PC-3 (cell line): ENCODE measurements at places on chromosomes 3 and 15. TPM values are rescaled to one million over a fixed set of nuclear protein-coding genes. Genes with fewer than 3 reads are reported as not detected.

Gene B3GNT5
- 22.9 and 29.2 TPM in 2 replicates for total RNA-seq

Gene EPHB3
- total RNA-seq = 18.2 and 23.1 TPM in 2 replicates

Gene SEMA3F
- total RNA-seq = 47.3 and 50.5 TPM in 2 replicates

Gene NR2E3
- 0.35 and 0.77 TPM in 2 replicates for total RNA-seq

GRCh38 chr15:63894662-63894949 lies 60.9 kb upstream of the HERC1 start:
- H3K4me3 ChIP-seq = no peak overlapping the region
- H3K27me3 ChIP-seq = no peaks in the 10 kb centered on the region
- no peak overlapping the region for H3K27ac ChIP-seq
- DNase-seq = no peak
- peaks cover 9% of the 10 kb centered on the region; the same call in 1 of the 2 replicates for H3K4me1 ChIP-seq
- no peaks in the 10 kb centered on the region for H3K36me3 ChIP-seq

DNA sequence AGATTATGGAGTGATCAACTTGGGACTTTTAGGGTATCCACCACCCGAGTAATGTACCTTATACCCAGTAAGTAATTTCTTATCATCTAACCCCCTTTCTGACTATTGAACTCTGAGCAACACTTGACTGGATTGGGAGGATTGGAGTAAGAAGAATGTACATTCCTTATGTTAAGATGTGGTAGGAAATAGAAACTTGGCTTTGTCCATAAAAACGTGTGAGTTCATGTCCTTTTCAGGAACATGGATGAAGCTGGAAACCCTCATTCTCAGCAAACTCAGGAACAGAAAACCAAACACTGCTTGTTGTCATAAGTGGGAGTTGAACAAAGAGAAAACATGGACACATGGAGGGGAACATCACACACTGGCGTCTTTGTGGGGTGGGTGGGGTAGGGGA lies 112.3 kb downstream of the PTPRG start:
- no peaks in the 10 kb centered on the region for H3K27me3 ChIP-seq
- DNase-seq = no peak
- H3K4me1 ChIP-seq = no peaks in the 10 kb centered on the region
- H3K36me3 ChIP-seq = no peaks in the 10 kb centered on the region

DNA sequence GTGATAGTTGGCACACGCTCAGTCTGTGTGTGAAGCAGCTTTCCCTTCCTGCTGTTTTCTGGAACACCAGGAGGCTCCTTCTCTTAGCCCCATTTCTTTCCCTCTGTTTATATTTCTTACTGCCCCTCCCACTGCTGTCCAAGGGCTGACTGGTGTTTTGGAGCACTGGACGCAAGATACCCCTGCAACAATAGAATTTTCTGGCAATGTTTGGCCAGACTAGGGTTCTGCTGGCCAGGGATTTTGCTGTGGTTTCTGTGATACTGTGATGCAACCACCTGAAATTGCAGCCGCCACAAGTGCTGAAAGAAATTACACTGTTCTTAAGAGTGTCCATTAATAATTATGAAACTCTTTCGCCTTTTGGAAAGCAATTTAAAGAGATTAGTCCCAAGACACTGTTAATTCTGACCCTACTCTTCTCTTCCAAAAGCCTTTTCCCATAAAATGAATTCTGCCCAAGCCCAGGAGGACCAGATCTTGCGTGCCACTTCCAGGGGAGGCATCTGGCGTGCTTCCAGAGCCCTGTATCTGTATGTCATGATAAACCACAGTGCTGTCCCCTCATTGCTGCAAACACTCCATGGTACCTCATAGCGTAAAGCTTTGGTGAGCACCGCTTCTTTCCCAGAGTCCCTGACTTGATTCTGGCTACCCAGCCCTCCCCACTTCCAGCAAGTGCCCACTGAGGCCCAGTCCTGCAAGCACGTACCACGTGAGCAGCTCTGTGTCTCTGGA lies 159.4 kb upstream of the CHRM5 start:
- H3K4me3 ChIP-seq = no peak overlapping the region
- H3K27me3 ChIP-seq = peaks cover 88% of the 10 kb centered on the region
- no peak overlapping the region for H3K27ac ChIP-seq
- H3K4me1 ChIP-seq = no peaks in the 10 kb centered on the region
- H3K36me3 ChIP-seq = no peaks in the 10 kb centered on the region

- H3K4me3 ChIP-seq = no peak overlapping the region
- no peak for DNase-seq
- no peak overlapping the region for H3K27ac ChIP-seq
- 0 out of 2 replicates have a peak, but pooled peaks cover 9% of the 10 kb centered on the region for H3K4me1 ChIP-seq
- peaks cover 25% of the 10 kb centered on the region for H3K36me3 ChIP-seq
These were observed 9.0 kb downstream of the MIX23 start for GRCh38 chr3:122374034-122374433.

DNA sequence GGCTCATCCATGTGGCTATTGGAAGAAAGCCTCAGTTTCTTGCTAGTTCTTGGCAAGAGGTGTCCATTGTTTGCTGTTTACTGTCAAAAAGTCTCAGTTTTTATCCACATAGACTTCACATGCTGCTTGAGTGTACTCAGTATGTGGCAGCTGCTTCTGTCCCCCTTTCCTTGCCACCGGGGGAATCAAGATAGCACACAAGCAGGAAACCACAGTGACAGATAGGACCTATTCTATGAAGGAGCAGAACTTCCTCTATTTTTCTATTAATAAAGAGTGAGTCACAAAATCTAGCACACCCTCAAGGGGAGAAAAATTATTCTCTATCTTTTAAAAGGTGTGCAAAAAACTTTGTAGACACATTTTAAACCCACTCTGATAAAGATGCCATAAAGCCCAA lies 121.4 kb upstream of the GMNC start:
- no peak for DNase-seq
- H3K4me1 ChIP-seq = no peaks in the 10 kb centered on the region
- no peaks in the 10 kb centered on the region for H3K36me3 ChIP-seq
- H3K4me3 ChIP-seq = no peak overlapping the region
- no peak overlapping the region for H3K27ac ChIP-seq
